D721Med (cell line): ENCODE measurements at places on chromosomes 1 and 21.

DNA sequence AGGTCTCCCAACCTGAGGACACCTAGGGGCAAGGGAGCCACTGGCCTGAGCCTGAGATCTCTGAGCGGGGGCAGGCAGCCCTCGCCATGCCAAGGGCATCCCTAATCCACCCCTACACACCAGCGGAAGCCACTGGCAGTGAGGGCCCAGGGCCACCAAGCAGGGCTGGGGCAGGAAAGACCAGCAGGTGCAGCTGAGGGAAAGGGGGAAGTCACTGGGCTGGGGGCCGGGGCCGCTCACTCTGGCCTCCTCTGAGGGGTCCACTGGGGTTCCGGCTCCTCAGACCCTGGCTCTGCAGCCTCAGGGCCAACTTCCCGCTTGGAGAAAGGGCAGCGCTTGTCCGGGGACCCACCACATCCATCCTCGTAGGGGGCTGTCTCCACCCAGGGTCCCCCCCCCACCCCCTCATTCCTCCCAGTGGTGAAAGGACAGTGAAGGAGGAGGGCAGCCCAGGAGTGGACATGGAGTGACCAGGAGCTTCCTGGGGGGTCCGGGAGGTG lies 42.5 kb upstream of the ACTRT2 start:
- no peak for DNase-seq

GRCh38 chr1:175689396-175689795 lies 54.0 kb downstream of the TNR start:
- no peak for DNase-seq

DNA sequence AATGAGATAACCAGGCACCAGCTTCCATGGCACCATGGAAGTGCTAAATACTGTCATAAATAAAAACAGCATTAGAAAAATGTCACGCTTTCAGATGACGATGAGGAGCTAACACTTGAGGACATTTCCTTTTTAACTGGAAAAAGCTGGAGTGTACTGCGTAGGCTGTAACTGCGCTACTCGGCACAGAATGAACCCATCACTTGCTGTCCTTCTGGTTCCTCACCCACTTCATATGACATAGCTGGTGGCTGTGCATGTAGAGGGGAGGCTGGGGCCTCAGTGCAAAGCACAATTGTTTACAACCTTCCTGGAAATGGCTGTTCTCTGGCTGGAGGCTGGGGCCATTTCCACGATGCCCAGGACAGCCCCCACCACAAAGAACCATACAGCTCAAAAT lies 55.7 kb downstream of the NTPCR start:
- DNase-seq = no peak

DNA sequence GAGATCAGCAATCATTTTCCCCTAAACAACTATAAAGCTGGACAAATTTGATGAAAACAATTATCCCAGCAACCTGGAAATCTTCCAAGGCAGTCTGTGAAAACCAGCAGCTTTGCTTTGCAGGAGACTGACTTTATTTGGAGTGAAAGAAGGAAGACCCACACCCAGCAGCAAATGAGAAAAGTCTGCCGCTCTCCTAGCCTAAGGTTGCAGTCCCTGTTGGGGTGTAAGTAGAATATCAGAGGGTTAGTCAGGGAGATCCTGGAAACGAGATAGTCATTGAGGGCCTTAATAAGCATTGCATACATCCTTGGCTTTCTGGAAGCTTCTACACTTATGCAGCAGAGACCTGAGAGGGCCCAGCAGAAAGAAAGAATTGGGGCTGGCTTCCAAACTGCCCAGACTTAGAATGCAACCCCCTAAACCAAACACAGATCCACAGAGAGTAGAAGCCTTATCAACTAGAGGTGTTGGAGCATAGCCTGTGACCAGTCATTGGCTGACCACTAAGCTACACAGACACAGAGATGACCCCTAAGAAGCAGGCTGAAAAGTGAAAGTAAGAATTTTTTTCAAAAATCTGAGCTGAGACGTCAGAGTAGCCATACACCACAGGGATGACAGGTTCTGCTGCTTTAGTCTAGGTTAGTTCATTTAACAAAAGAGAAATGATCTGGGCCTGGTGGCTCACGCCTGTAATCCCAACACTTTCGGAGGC lies 98.3 kb downstream of the LYPLAL1 start:
- DNase-seq = no peak

GRCh38 chr1:154749078-154749760 lies 120.9 kb downstream of the KCNN3 start:
- DNase-seq = no peak

DNA sequence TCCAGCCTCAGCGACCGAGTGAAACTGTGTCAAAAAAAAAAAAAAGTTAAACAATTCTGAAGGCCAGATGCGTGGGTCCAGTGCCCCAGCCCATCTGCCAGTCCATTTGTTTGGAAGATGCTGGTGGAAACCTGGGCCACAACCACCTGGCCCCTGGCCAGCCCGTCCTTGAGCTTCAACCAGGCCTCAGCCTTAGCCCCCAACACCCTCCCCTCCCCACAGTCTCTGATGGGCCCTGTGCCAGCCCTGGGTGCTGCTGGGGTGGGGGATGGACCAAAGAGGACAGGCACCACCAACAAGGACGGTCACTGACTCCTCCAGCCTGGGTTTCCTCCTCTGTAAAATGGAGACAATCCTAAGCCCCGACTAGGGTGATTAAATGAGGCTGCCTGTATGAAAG lies 19.6 kb upstream of the PLEKHG5 start:
- no peak for DNase-seq

DNA sequence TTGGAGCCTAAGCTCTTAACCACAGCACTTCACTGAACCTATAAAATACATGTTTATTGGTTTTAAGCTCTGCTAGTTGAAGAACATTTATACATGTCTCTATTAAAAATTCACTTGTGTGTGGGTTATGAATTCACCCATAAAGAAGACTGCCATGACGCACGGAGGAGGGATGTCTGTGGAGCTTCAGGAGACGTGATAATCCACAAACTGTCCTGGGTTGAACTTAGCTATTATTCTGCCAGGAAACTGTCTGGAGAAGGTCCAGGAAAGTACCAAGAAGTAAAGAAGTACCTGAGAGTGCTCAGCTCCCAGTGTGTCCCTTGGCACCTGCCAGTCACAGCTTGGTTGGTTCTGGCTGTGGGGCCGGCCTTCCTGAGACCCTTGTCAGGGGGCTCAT lies 56.3 kb downstream of the DDR2 start:
- DNase-seq = no peak

- no peak for DNase-seq
These were observed 56.4 kb downstream of the LHX4 start for GRCh38 chr1:180286417-180286816.

- no peak for DNase-seq
These were observed 655 bp downstream of the USF1 start for GRCh38 chr1:161044908-161045735.

DNA sequence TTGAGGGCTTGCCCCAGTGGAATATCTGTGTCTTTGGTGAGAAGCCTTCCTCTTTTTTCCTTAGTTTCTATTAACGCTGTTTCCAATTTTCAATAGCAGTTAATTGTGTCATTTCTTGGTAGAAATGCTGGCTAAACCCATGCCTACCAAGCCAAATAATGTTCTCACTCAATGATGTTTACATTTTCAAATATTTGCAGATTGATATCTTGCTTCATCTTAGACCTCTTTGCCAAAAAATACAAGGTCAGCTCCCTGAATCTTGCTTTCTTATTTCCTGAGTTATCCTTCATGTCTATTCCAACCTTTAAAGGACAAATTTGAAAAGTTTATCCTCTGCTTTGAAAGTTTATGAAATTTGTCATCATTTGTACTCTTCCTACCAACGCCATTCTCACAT lies 5.1 kb downstream of the KCNJ15 start:
- DNase-seq = no peak

- peak; percentile 24 for DNase-seq
These were observed 7.8 kb upstream of the SRRM1 start for GRCh38 chr1:24635195-24635843.

- no peak for DNase-seq
These were observed 19.8 kb upstream of the THRAP3 start for GRCh38 chr1:36204347-36204909.

DNA sequence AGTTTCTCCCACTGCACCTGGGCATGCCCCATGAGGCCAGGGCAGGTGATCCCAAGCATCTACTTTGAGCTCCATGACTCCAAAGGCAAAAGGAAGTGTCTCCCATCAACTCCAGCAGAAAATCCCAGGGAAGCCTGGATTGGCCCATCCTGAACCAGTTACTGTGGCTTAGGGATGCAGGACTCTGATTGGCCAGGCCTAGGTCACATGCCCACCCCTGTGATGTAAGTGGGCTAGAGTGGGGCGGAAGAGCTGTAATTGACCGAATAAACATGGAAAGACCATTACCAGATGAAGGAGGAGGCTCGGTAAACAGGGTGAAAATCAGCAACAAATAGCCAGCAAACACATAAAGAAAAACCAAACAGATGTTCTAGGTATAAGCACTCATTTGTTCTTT lies 45.2 kb downstream of the MATN1 start:
- no peak for DNase-seq

- DNase-seq = no peak
These were observed 4.7 kb upstream of the TNFRSF4 start for GRCh38 chr1:1218524-1219200.

- no peak for DNase-seq
These were observed 68.7 kb downstream of the TEX35 start for GRCh38 chr1:178581351-178582303.
